ENCODE measurements at places on chromosomes 7 and 10.

- no peak for DNase-seq
Observed at GRCh38 chr7:4665661-4666060, 16.4 kb upstream of the FOXK1 start.

DNA sequence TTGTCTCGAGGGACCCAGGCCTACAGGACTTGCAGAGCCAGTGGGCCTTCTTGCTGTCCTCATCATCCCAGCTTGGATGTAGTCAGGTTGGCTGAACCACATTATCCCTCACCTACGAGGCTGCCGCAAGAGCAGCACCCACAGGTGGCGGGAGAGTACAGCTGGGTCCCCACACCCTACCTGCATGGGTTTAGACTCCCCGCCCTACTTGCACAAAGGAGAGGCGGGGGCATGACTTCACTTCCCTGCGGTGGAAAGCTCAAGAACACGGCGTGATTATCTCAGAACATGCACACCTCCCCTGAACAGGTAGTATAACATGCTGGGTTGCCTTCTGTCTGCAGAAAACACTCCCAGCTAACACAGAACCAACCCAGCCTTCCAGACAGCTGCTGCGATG, 57.5 kb downstream of the CTBP2 start:
- DNase-seq: no peak

DNA sequence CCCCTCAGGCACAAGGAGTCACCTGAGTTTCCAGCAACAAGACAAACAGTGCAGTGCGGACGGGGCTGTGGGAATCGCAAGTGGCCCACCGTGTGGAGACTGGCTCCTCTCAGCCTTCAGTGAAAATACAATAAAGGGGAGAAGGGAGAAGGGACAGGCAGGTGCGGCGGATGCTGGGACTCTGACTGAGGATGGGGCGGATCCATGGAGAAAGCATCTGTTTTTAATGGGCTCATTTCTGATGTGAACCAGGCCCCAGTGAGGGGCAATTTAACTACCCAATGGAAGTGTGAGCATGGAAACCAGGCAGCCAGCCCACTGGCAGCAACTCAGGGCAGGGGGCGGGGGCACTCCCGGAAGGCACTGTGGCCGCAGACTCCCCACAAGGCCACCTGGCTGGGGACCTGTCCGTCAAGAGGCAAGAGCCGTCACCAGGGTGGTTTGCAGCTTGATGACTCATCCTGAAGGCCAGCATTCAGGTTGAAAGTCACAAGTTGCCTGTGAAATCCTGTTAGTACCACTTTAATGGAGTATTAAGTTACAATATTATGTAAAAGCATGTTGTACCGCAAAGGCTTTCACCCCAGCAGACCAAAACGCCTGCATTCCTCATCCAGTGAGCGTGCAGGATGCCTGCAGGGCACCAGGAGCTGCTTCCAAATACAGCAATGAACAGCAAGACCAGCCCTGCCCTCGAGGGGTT, 476.4 kb downstream of the PTPRN2 start:
- DNase-seq: peak; percentile 57

DNA sequence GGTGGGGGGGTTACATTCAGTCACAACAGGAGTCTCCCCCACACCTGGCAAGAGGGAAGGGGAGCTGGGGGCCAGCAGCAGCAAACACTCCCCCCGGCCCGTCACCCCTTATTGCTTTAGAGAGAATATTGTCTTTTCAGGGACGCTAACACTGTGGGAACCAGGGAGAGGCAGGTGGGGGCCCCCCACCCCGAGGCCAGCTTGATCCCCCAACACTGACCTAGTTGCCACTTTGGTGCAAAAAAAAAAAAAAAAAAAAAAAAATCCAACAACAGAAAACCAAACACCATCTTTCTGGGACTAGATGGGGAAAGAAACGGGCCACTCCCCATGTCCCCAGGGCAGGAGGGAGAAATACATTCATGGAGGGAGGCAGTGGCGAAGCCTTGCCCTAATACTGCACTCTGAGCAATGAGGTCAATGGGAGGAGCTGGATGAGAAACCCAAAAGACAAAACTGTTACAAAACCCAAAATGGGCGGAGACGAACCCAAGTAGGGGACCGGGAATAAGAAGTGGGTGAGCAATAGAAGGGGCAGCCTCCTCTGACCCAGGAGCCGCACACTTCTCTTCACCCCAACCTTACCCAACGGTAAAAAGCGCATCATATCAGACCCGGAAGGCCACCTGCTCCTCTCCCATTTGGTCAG, 6.5 kb downstream of the GNB2 start:
- no peak for DNase-seq

- no peak for DNase-seq
Observed at GRCh38 chr7:38953971-38954370, 23.7 kb upstream of the POU6F2 start.

DNA sequence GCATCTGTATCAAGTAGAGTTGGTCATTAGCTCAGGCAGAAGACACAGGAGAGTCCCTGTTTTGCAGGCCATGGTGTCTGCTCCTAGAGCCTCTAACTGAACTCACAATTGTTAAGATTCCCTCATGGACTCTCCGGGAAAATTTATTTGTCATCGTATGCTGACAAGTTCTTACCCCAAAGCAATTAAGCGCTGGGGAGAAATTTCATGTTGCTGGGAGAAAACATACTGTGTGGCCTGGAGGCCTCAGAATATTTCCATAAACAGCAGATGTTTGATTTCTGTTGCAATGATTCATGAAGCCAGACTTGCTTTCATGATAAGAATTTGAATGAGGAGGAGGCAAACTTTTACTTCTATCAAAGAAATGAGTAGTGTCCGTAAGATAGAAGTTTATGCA, 583.2 kb downstream of the GATA3 start:
- no peak for DNase-seq

DNA sequence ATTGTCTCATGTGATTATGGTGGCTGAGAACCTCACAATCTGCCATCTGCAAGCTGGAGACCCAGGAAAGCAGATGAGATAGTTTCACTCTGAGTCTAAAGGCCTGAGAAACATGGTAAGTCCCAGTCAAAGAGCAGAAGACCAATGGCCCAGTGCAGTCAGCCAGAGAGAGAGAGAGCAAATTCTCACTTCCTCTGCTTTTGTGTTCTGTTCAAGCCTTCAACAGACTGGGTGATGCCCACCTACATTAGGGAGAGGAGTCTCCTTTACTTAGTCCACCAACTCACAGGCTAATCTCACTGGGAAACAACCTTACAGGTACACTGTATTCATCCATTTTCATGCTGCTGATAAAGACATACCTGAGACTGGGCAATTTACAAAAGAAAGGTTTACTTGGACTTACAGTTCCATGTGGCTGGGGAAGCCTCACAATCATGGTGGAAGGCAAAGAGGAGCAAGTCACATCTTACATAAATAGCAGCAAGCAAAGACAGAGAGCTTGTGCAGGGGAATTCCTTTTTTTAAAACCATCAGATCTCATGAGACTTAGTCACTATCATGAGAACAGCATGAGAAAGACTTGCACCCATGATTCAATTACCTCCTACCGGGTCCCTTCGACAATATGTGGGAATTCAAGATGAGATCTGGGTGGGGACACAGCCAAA, 4.7 kb upstream of the FRMPD2 start:
- DNase-seq: no peak

DNA sequence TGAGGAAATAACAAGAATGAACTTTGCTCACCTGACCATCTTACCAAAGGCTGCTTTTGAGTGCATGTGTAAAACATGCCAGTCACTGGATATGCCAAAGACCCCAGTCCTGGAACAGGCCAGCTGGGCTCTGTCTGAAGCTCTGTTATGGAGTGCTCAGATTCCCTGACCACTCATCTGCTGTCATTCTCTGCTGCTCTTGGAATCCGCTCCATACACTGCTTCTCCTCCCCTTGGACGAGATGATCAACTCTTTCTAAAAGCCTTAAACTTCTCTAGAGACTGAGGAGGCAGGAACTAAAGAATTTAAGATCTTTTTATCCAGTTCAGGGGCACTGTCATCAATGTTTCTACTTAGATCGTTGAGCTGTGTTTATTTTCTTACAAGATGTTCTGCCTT, 100.2 kb downstream of the SPAG6 start:
- DNase-seq: no peak

DNA sequence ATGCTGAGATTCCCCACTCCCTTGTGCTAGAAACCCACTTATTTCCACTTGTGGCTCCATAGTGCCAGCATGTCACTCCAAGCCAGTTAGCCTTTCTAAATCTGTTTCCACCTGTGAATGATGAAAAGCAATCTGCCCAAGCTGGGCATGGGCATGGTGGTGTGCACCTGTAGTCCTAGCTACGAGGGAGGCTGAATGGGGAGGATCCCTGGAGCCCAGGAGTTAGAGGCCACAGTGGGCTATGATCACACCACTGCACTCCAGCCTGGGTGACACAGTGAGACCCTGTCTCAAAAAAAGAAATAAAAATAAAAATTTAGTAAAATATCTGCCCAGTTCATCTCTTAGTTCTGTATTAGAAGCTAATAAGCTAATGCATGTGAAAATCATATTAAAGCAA, 5.0 kb upstream of the PTF1A start:
- no peak for DNase-seq

GRCh38 chr10:13348216-13349017, at the start of gene SEPHS1:
TSS of gene SEPHS1 (minus strand) at chr10:13348293. CDS start at chr10:13344950, 3,343 bp downstream.
- peak; percentile 75 for DNase-seq

GRCh38 chr7:5670183-5670935, 111.1 kb downstream of the RNF216 start:
- DNase-seq: no peak

- no peak for DNase-seq
Observed at GRCh38 chr7:41125343-41125742, 577.5 kb downstream of the INHBA start.

- peak; percentile 58 for DNase-seq
Observed at GRCh38 chr7:80772347-80772993, 134.0 kb downstream of the CD36 start.

DNA sequence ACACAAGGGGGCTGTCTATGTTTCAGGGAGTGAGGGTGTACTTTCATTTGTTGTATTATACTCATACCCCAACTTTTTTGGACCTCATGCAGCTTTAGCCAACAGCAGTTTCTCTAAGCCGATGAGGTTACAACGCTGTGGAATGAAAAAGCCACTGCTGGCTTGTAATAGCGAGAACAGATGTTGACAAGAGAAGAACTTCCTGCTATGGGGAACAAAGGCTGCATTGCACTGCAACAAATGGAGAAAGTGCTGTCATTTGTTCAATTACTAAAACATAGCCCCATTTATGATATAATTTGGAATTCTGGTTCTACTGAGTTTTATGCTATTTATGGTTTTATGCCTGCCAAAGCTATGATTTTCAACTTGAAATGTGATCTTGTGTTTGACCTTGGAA, 104.2 kb upstream of the TMEM72 start:
- DNase-seq: no peak

Data from ELF-1 (cell line).